GM06990 (cell line): ENCODE measurements at places on chromosomes 2 and 18.

DNA sequence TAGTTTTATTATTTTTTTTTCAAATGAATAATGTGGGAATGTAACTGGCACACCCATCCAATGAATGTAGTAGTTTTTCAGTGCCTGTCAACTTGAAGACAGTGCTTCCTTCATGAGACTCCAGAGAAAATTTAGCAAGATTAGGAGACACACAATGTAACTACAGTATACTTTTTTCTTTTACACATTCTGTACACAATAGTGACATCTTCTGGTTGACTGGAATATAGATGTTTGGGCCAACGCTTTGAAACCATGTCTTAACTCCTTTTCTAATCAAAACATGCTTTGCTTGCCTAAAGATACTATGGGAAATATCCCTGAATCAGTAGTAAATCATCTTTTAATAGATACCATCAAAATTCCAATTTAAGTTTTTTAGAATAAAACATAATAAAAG, 229.5 kb upstream of the ZC3H15 start:
- DNase-seq: no peak

DNA sequence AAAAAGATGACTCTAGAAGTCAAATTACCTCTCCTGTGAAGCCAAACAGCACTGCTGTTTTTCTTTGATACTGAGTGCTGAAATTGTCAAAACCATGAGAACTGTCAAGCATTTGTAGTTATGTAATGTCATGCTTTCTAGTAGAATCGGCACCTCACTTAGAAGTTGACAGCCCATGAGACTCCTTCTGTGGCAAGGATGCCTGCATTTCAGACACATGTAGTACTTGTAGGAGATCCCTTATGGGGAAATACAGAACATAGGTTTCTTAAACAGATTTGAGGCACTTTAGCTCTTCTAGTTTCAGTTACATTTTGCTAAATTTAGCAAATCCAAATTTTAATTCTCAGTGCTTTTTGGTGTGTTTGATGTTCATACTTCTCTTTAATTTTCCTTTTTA, 15.7 kb downstream of the ZNF407 start:
- no peak for DNase-seq

GRCh38 chr2:67802291-67802690, 260.5 kb downstream of the C1D start:
- no peak for DNase-seq

GRCh38 chr2:41314511-41315070, 733.2 kb upstream of the PKDCC start:
- DNase-seq: no peak
